Heart right ventricle (tissue), 16 donors: ENCODE measurements at places on chromosomes 16 and 17. TPM values are rescaled to one million over a fixed set of nuclear protein-coding genes. Genes with fewer than 3 reads are reported as not detected.

Gene CCL16
- not detected for total RNA-seq

Gene HAS3
- 0.32 TPM for total RNA-seq

GRCh38 chr16:57867000-57867561, 64.8 kb upstream of the KIFC3 start:
- DNase-seq, result no peak

DNA sequence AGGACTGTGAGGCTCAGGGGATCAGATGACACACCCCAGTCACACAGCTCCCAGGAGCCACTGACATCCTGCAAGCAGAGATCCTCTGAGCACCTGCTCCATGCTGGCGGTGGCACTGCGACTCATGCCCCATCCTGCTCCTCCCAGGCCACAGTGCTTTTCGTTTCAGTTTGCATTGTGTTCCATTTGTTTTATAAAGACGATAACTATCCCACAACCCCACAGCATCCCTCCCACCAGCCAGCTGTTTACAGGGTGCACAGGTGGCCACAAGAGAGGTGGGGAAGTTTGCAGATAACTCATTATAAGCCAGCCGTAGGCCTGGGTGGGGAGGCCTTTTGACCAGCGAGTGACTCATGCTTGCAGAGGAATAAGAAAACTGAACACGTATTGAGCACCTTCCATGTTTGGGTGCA, 28.2 kb downstream of the BCO1 start:
- DNase-seq, result no peak

DNA sequence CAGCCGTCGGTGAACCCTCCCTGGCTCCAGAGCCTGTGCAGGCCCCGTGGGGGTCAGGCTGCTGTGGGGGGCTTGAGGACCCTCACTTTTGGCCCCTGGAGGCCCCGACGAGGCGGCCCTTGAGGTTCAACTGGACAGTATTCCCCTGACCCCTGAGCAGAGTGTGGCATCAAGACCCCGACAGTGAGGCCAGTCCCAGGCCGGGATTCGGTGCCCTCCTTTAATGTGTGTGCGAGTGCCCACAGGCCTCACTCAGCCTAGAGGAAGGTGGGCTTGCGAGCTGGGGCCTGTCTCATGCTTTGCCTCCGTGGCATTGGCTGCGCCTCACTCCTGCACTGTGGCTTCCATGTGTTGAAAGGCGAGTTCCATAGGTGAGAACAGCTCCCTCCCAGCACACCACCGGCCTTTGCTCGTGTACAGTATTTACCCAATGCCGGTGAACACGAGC, 94.5 kb downstream of the METRNL start:
- DNase-seq, result no peak

DNA sequence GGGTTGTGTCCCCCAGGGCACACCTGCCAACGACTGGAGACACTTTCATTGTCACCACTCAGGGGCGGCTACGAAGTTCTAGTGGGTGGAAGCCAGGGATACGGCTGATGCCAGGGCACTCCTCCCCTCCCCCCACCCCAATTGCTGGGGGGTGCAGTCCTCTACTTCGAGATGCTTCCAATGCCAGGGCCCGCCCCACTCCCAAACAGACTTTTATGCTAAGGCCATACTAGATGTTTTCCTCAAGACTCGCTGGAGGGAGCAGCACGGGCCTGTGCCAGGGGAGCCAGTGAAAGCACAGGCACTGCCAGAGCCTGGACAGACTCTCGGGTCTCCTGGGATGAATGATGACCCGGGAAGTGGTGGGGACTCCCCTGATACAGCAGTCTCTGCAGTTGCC, 178.0 kb downstream of the CPPED1 start:
- DNase-seq, result no peak

- no peak for DNase-seq
Observed at GRCh38 chr16:48511716-48512115, 98.3 kb downstream of the N4BP1 start.

GRCh38 chr17:66387392-66387981, 85.1 kb downstream of the PRKCA start:
- DNase-seq, result no peak
